ENCODE measurements at places on chromosomes 13 and 19.

DNA sequence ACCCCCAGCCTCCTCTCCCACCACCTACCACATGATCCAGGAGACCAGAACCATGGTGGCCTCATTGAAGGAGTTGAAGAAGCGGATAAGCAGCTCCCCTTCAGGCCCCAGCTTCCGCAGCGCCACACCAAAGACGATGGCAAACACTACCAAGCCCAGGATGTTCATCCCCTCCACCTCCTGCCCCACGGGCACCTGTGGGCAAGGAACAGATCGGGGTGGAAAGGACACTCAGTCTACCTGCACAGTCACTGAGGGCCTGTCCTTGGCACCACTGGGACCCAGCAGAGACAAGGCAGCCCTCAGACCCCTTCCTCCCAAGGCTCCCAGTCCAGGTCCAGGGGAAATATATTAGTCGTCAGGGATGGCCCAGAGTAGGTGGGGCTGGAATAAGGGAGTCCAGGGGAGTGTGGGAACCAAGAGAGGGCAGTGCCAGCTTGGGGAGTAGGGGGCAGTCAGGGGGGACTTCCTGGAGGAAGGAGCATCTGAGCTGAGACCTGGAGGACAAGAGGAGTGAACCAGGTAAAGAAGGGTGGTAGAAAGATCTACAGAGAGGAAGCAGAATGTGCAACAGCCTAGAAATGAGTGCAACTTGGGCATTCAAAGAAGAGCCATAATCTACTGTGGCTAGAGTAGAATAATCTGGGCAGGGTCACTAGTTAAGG is 5.9 kb downstream of the SLC1A5 start:
- no peak for DNase-seq

- no peak for DNase-seq
These were observed 14.5 kb downstream of the NKPD1 start for GRCh38 chr19:45146251-45146650.

DNA sequence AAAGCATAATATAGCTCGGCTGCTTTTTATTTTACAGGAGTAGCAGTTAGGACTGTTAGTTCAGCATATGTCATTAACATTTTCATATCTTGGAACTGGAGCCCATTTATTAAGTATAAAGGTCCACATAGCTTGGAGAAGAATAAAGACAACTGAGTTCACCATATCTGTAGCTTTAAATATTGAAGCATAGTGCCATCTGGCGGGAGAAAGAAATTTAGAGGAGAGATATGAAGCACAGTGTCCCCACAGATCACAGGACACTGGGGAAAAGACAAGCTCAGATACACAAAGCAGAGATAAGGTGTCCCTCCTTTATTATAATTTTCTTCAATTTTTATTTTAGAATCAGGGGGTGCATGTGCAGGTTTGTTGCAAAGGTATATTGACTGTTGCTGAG is 104.7 kb upstream of the FREM2 start:
- DNase-seq = no peak

GRCh38 chr13:84659359-84659661 is 777.0 kb upstream of the SLITRK1 start:
- no peak for DNase-seq

DNA sequence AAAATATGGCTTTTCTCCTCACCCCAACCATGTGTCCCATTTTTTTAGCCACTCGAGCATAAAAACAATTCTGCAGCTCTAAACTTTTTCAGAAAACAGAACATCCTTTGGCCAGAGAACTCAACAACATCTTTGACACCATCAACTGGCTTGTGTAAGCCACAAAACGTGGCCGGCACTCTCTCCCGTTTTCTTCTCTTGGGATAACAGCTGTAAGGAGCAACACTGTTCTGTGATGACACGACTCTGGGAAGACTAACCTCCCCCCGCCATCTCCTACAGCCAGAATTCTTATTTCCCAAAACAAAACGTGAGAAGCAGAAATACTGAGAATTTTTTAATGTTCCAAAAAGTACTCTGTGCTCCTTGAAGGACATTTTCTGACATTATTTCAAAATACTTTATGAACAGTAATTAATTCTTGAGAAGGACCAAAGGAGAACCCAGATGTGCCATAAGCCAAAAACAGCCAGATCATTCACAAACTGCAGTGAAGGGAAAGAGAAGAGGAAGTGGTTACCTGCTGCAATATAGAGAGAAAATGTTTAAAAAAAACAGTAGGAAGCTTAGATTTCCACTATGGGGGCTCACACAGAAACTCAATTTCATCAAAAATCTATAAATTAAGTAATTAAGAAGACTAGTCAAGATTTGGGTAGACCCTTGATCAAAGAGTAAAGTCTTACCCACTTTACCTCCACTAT is 25.8 kb downstream of the COL4A1 start:
- DNase-seq = no peak

GRCh38 chr13:46675016-46675415 is 121.9 kb downstream of the ESD start:
- DNase-seq = no peak

- no peak for DNase-seq
These were observed 65.5 kb downstream of the ATP11A start for GRCh38 chr13:112755331-112755730.

- no peak for DNase-seq
These were observed 21.9 kb upstream of the WTIP start for GRCh38 chr19:34459614-34460013.

DNA sequence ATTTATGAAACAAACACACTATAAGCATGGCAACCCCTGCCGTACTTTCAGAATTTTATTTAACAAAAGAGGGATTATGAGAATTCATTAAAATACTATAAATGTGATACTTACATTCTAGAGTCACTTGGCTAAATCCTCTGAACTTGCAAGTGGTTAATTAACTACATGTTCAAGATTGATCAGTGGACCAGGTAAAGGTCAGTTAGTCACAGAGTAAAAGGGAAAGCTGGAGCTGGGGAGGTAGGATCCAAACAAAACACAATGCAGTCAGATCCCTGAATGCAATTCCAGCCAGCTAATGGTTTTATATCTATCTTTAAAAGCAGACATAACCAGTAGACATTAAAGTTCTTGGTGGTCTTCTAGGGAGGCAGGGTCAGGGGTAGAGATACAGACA is 270.5 kb downstream of the DIAPH3 start:
- no peak for DNase-seq

GRCh38 chr13:65540175-65540574 is 1690.0 kb downstream of the PCDH9 start:
- no peak for DNase-seq

- no peak for DNase-seq
These were observed 486.8 kb downstream of the DACH1 start for GRCh38 chr13:71380191-71380590.

GRCh38 chr19:17183858-17184321 is 31.3 kb upstream of the USE1 start:
- no peak for DNase-seq

DNA sequence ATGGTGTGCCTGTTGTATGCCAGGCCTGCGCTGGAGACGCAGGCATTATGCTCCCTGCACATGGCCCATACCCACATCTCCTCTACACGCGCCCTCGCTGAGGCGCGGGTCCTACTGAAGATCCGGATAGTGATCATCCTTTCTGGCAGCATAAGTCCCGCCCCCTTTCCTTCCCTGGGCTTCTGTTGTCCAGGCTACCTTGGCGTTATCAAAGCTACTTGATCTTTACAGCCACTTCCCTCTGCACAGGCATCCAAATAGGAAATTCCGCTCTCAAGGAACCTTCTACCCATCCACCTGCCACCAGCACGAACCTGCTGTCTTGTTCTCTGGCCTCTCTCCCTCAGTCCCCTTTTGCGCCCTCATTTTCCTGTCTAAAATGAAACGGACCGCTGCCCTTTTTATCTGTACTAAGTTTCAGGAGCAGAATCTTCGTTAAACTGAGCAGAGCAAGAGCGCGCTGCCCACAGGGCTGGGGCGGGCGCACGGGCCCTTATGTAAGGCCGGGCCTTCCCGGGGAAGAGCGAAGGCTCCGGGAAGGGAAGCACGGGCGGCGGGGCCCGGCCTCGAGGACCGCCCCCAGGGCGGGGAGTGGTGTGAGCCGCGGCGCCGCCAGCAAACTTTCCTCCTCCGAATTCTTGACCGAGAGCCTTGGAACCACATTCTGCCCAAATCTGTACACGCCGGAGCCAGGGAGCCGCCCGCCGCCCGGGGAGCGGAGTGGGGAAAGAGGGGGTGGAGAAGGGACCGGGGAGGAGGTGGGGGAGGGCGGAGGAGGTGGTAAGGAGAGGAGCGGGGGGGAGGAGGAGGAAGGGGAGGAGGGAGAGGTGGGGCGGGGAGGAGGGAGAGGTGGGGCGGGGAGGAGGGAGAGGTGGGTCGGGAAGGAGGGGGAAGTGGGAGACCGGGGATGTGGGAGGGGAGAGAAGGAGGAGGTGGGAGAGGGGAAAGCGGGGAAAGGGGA is 920 bp upstream of the UBE2L5 start:
- no peak for DNase-seq

DNA sequence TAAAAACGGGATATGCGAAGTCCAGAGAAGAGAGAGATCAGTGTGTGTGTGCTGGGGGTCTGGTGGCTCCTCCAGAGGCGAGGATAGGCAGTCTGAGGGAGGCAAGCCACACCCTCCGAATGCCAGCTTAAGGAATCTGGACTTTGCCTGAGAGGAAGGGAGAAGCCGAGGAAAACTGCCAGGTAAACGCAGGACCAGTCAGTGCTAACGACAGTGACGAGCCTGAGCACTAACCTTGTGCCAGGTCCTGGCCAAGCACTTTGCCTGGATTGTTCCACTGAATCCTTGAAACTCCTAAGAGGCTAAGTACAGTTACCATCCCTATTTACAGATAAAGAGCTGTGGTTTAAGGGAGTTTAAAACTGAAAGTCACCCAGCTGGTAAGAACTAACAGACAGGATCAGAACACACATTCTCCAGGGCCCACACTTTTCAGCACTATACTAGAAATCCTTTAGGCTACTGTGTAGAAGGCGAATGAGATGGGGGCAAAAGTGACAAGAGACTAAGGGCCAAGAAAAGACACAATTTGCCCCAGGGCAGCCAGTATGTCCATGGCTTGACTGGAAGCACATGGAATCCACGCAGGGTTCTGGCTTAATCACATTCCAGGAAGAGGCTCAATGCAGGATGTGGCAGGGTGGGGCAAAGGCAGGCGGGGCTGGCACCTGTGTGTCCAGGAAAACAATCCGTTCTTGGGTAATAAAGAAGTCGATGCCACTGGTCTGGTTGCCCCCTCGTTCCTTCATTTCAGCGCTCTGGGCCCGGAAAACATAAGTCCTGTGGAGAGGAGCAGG is 15.1 kb downstream of the SMG9 start:
- no peak for DNase-seq
